ENCODE measurements at places on chromosomes 6 and 20.

DNA sequence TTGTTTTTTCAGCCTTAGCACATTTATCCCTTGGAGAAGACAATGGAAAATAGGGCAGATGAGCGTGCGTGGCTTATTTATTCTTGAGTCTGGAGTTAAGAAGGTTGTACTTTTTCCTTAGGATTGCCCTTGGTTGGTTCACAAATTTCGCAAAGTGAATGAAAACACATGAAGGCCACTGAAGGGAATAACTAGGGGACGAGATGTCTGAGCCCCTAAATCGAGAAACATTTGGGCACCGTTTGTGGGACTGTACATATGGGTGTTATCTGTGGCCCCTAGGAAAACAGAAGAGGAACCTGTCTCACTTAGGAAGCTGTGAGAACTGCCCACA is 19.4 kb upstream of the TRIM27 start:
- DNase-seq: peak; percentile 21

- no peak for DNase-seq
Measured at GRCh38 chr20:35091816-35092523, 637 bp downstream of the TRPC4AP start.

- no peak for DNase-seq
Measured at GRCh38 chr20:3165473-3166337, 6.0 kb upstream of the FASTKD5 start.

DNA sequence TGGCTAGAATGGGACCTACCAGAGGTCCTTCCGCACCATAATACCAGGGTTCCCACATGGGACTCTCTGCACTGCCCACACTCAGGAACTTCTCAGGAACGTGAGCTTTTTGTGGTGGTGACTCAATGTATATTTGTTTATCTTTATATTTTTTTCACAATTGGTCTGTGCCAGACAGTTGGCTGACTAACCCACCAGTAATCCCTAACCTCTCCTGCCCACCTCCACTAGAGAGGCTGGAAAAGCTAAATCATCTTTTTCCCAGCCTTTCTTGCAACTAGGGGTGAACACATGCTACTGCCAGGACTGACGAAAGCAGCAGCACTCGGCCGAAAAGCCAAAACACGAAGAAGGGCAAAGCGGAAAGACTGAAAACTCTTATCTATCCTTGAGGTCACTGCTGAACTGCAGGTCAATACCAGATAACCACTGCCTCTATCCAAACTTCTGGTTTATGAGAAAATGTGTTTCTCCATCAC is 112.9 kb downstream of the TRERF1 start:
- no peak for DNase-seq

- DNase-seq: no peak
Measured at GRCh38 chr20:33370291-33370690, 31.0 kb downstream of the CDK5RAP1 start.

GRCh38 chr20:57998981-57999464 is 229.4 kb downstream of the ANKRD60 start:
- no peak for DNase-seq

GRCh38 chr6:52104979-52105378 is 17.6 kb upstream of the PKHD1 start:
- DNase-seq: no peak

GRCh38 chr20:44005661-44006060 is 91.0 kb downstream of the TOX2 start:
- no peak for DNase-seq

DNA sequence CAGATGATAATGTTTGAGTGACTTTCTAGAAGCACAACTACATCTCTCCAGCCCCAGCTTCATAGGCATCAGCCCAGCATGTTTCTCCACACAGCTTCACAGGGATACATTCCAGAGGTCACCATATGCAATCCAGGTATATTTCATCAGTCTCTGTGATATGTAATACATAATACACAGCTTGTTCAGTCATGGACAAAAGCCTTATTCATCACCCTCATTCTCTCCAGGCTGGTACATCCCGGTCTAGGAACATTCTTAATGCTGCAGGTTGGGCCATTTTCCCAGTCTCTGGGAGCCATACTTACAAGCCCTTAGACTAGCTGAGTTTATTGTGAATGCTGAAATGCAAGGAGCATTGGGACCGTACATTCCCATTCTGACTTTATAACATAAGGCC is 169.4 kb downstream of the TMEM200A start:
- no peak for DNase-seq

GRCh38 chr6:161639772-161640171 is 365.9 kb upstream of the AGPAT4 start:
- no peak for DNase-seq

GRCh38 chr6:107554918-107555317 is 65.0 kb downstream of the SOBP start:
- DNase-seq: no peak

GRCh38 chr6:166604911-166605310 is 18.4 kb upstream of the RAMACL start:
- DNase-seq: no peak

DNA sequence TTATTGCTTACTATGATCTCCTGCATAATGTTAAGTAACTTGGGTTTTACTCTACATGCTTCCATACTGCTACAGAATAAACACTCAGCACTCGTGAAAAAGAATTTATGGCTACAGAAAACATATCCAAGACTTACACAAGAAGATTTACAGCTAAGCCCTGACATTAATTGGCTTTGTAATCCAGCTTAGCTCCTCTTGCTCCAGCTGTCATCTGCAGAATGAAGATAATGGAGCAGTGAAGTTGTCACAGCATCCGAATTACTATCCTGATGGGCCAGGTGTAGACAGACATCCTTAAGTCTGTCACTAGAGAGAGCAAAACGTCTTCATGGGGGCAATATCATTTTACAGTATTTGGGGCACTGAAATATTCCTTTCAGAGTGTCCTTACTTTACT is 155.3 kb downstream of the PRKN start:
- DNase-seq: no peak

DNA sequence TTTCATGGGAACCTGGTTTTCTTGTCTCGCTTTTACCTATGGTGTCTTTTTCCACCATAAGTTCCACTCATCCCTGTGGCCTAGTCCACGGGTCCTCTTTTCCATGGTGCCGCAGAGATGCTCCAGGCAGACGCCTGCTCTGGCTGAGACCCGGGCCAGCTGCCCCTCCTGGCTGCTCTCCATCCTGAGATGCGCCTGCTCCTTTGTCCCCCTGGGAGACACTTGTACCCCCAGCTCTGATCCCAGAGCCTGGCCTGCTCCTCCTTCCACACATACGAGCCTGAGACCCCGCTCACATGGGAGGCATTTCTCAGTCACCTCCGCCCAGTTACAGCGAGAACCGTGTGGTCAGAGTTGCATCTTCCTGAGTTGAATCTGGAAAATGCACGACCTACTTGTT is 29.6 kb downstream of the RNASET2 start:
- DNase-seq: no peak

- DNase-seq: no peak
Measured at GRCh38 chr6:153044295-153044694, 41.8 kb upstream of the MTRF1L start.

DNA sequence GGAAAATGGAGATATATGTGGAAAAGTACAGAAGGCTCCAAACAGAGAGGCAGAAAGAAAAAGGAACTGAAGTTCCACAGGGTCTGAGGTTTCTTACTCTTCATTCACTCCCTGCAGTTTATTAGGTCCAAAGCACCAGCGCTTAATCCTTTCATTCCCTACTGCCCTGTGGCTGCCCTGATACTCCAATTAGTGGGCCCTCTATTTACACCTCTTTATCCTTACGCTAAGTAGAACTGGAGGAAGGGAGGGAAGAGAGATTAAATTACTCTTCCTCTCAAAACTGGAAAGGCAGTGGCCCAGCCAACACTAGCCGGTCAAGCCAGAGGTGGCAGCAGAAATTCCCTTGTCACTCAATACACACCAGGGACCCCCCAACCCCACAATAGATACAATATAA is 20.4 kb downstream of the TRERF1 start:
- DNase-seq: no peak

DNA sequence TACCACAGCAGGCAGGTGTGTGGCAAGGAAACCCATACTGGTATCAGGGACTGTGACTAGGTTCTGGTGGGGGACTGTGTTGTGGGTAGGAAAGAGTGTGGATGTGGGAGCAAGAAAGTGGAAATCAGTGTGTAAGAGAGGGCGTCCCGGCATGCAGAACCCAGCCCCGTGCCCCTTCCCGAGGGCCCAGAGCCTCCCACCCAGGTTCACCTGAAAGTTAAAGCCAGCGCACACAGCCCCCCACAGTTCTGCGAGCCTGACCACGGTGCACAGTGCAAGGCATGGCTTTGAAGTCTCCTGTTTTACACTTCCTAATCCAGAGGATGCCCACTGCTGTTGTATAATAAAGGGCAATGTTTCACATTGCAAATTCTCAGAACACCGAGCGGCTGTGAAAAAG is 22.7 kb downstream of the MAFB start:
- no peak for DNase-seq

GRCh38 chr6:3748208-3749066 is 3.1 kb downstream of the PXDC1 start:
- DNase-seq: peak; percentile 16

- DNase-seq: no peak
Measured at GRCh38 chr20:18712882-18713281, 100.7 kb upstream of the SCP2D1 start.

GRCh38 chr6:126444659-126445273 is 104.9 kb downstream of the CENPW start:
- no peak for DNase-seq

- DNase-seq: no peak
Measured at GRCh38 chr20:36366623-36367369, 60.7 kb downstream of the DLGAP4 start.

GRCh38 chr6:90251295-90251992 is 45.2 kb downstream of the BACH2 start:
- no peak for DNase-seq

- DNase-seq: no peak
Measured at GRCh38 chr6:151290877-151291721, 51.3 kb downstream of the AKAP12 start.
